ENCODE measurements at places on chromosomes 12 and 14.

DNA sequence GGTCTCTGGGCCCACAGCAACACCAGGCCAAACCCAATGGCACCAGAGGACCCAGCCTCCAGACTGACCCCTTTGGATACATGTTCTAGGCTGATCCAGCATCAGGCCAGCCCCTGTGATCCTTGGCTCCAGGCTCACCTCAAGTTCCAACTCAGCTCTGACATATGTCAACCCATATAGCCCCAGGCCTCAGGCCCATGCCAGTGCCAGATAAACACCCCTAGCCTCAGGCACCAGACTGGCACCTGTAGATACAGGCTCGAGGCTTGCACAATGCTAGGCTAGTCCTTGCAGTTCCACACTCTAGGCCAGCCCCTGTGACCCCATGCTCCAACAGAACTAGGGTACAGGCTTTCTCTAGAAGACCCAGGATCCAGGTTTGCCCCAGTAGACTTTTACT lies 287.5 kb downstream of the KCNC2 start:
- DNase-seq: no peak

- no peak for DNase-seq
Observed at GRCh38 chr12:46367351-46368029, 5.1 kb downstream of the SLC38A2 start.

GRCh38 chr12:2613326-2614073 lies 181.3 kb upstream of the FKBP4 start:
- no peak for DNase-seq

GRCh38 chr12:96711364-96711763 lies 195.7 kb upstream of the NEDD1 start:
- no peak for DNase-seq

- DNase-seq: no peak
Observed at GRCh38 chr12:24396224-24396623, 446.8 kb upstream of the SOX5 start.

GRCh38 chr12:40989785-40990184 lies 198.3 kb upstream of the PDZRN4 start:
- no peak for DNase-seq

GRCh38 chr12:98719515-98720504 lies 74.7 kb downstream of the APAF1 start:
- no peak for DNase-seq

DNA sequence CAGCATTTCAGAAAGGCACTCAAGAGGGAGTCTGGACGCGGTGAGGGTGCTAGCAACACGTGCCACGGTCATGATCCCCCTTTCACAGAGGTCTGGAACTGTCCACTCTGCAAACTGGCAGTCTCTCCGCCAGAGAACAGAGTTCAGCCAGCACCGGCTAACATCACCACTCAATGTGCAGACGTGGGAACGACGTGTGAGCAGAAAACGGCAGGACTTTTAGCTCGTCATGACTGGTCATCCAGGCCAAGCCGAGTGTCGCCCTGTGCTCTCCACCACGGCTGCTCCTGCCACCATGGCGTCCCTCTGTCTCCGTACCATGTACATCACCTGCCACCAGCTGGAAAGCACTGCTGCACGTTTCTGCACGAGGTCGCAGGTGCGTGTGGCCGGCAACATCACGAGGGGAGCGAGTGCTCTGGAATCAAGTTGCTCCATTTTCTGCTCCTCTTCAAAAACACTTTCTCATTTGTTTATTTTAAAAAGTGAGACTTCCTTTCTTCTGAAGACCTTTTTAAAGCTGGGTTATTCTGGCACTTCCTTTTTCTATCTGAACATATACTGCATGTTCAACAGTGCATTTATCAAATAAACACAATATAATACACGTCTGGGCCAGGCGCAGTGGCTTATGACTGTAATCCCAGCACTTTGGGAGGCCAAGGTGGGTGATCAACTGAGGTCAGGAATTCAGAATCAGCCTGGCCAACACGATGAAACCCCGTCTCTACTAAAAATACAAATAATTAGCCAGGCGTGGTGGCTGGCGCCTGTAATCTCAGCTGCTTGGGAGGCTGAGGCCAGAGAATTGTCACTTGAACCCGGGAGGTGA lies 28.0 kb downstream of the SLC15A4 start:
- DNase-seq: no peak

GRCh38 chr12:110531741-110532333 lies 29.7 kb downstream of the RAD9B start:
- no peak for DNase-seq

DNA sequence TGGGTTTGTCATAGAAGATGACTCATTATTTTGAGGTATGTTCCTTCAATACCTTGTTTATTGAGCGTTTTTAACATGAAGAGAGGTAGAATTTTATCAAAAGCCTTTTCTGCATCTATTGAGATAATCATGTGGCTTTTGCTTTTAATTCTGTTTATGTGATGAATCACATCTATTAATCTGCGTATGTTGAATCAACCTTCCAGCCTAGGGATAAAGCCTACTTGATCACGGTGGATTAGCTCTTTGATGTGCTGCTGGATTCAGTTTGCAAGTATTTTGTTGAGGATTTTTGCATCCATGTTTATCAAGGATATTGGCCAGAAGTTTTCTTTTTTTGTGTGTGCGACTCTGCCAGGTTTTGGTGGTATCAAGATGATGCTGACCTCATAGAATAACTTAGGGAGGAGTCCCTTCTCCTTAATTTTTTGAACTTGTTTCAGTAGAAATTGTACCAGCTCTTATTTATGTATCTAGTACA lies 602.6 kb downstream of the SNAPC1 start:
- no peak for DNase-seq

DNA sequence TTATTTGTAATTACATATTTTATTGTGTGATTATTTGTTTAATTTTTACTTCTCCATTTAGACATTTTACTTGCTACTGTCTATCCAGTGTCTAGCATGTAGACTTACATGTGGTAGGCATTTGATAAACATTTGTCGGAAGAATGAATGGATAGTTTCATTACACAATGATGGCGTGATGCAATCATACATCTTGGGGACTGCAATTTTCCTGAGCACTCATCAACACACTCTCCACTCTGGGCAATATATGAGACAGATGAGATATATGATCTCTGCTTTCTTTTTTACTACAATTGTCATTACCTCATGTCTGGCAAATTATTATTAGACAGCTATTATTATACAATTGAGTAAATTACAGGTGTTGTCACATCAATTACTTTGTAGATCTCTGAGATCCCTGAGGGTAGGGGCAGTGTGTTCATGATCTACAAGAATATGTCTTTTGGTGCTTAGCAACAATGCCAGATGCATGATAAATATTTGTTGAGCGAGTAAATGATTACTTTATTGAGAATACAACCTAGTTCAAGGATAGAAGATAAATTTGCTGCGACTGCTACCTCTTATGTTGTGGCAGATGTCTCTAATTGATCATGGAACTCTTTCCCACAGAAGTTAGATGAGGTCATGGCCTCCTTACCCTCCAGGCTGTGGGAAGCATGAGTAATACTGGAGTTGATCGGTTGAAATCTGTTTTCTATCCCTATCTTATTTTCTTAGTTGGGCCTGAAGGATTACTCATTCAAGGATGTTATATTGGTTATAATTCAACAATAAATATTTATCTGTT lies 416.0 kb downstream of the LRIG3 start:
- DNase-seq: no peak

DNA sequence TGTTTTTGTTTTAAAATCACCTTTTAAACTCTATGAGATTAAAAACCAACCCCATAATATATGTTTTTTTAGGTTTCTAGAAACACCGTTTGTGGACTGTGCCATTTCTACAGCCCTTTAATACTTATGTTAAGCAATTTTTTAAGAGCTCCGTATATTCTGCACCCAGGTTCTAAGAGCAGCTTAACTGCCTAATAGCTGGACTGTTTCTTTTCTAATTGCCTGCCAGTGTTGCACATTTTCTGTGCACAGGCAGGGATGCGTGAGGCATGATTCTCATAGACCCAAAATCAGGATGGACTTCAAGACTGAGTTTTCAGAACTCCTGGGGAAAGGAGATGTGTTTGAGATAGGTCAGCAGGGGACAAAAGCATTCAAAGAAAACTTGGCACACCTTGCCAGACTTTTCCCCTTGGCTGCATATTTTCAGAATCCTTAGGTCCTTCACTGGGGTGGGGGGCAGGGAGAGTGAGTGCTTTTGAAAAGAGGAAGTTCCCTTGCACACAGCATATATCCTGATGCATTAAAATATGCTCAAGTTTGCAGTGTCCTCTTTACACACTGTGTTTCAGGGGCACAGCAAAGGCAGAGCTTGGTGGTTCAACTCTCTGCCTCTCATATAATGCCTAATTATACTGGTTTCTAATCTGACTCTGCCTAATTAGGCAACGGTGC lies 27.9 kb downstream of the TMEM30B start:
- DNase-seq: no peak

DNA sequence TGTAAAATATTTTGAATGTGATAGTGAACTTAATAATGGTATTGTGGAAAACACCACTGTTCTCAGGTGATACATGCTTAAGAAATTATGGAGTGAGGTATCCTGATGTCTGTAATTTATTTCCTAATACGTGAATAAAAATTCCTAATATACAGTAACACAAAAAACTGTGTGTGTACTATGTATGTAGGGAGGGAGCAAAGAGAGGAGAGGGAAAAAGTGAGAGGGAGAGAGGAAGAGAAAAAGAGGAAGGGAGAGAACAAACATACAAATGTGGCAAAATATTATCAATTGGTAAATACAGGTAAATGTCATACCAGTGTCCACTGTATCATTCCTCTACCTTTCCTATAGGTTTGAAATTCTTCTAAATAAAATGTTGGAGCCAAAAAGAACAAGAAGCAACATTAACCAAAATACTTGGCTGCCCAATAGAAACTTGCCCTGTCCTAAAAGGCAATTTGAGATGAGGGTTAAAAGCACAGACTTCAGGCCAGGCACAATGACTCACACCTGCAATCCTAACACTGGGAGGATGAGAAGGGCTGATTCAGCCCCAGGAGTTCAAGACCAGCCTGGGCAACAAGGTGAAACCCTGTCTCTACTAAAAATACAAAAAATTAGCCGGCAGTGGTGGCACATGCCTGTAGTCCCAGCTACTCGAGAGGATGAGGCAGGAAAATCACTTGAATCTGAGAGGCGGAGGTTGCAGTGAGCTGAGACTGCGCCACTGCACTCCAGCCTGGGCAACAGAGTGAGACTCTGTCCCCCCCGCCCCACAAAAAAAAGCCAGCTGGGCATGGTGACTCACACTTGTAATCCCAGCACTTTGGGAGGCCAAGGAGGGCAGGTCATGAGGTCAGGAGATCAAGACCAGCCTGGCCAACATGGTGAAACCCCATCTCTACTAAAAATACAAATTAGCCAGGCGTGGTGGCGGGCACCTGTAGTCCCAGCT lies 14.5 kb downstream of the R3HDM2 start:
- DNase-seq: no peak

- peak; percentile 3 for DNase-seq
Observed at GRCh38 chr12:16198884-16199283, 78.6 kb downstream of the SLC15A5 start.

- no peak for DNase-seq
Observed at GRCh38 chr12:128316973-128317526, 50.1 kb downstream of the TMEM132C start.

DNA sequence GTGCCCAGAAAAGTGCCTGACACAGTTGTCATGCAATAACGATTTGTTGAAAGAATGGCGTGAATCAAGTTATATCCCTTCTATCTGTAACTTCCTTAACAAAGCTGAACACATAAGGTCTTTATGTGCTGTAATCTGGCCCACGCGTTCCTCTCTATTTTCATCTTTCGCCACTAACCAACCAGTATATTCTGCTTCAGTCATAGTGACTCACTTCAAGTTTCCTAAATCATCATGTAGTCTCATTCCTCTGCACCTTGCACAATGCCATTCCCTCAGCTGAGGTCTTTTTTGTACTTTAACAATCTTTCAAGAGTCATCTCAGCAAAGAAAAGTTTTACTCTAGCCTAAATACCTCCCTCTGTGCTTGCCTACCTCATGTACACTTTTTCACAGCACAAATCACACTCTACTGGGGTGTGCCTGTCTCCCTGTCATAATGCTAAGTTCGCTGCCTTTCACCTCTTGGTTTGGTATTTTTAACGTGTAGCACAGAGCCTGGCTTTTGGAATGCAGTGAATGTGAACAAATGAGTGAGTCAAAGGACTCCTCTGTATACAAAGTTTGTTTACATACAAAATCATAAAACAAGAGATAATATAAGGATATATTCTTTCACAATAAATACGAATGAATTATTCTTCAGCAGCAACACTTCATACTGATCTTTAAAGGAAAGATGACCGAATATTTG lies 2.9 kb upstream of the CMAS start:
- no peak for DNase-seq

GRCh38 chr14:46651526-46652144 lies at the start of gene RPL10L:
TSS of gene RPL10L (minus strand) at chr14:46651781. CDS start at chr14:46651736, 45 bp downstream.
- no peak for DNase-seq

GRCh38 chr12:26572137-26572536 lies 260.9 kb downstream of the ITPR2 start:
- DNase-seq: no peak

DNA sequence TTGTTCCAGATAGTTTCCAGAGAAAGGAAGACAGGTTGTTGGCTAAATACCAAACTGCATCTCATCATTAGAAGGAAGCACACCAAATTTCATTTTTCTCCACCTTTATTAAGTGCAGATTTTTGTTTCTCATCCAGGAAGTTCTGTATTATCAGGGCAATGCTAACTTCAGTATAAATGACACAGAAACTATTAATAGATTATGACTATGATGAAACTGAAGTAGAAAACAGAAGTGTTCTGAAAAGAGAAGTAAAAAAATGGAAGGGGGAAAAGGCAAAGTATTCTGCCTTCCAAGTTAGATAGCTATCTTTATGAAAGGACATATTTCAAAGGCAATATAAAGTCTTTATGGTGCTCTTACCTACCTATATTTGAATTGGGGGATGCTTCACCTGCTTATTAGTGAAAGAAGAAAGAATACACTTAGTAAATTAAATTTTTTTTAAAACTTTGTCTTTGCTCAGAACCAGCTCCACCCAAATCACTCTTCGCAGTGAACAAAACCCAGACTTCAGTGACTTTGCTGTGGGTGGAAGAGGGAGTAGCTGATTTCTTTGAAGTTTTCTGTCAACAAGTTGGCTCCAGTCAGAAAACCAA lies 223.9 kb downstream of the PTPRO start:
- no peak for DNase-seq

- peak; percentile 39 for DNase-seq
Observed at GRCh38 chr12:95548539-95549391, 2.5 kb downstream of the USP44 start.
